ENCODE measurements at places on chromosomes 16 and 17. TPM values are rescaled to one million over a fixed set of nuclear protein-coding genes. Genes with fewer than 3 reads are reported as not detected.
A peak's percentile ranks its signal among the peaks of the same experiment; 100 is the strongest.

- DNase-seq, result no peak
Observed at GRCh38 chr16:30876867-30877266, 17.0 kb downstream of the BCL7C start.

ITGB3 gene
- total RNA-seq, result 2.6 TPM

DNA sequence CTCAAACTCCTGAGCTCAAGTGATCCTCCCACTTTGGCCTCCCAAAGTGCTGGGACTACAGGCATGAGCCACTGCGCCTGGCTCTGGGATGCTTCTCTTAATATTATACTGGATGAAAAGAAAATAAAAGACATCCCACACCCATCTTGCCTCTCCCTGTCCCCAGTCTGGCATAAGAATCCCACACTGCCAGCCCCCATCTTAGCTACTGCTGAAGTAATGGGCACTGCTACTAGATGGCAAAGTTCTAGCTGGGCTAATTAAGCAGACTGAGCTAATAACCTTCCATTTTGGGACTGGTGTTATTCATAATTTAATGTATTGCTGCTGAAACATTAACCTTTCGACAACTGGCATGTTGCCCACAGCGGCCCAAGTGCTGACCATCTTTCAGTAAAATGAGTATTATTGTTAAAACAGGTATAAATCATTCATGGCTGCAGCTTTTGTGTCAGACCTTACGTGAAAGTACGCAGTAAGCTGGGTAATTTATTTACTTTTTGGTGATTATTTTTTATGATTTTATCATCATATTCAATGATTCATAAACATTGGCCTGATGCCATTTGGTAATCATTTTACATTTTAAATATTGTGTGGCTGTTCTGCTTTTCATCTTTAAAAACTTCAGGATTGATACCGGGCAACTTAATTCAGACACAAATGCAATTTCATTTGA, 47.4 kb upstream of the ZFHX3 start:
- no peak for DNase-seq

- peak; percentile 97 for DNase-seq
Observed at GRCh38 chr16:88700636-88701482, 5.3 kb downstream of the RNF166 start.

- DNase-seq, result no peak
Observed at GRCh38 chr17:27282054-27282551, 11.8 kb upstream of the WSB1 start.

DNA sequence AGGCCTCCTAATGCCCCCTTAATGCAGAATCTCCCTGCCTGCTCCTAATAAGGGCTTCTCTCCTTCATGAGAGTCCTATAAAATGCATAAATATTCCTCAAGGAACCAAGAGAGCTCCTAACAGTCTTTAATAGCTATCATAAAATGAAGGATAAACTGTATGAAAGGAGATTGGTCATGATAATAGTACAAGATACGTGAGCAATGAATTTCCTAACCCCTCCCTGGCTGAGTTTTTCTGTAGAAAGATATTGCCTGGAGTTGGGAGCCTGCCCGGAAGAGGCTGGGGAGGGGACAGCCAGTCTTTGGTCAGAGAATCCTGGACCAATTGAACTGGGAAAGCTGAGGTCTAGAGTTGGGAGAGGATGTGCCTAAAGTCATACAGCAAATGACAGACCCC, 321.9 kb upstream of the CDH5 start:
- DNase-seq, result no peak

DNA sequence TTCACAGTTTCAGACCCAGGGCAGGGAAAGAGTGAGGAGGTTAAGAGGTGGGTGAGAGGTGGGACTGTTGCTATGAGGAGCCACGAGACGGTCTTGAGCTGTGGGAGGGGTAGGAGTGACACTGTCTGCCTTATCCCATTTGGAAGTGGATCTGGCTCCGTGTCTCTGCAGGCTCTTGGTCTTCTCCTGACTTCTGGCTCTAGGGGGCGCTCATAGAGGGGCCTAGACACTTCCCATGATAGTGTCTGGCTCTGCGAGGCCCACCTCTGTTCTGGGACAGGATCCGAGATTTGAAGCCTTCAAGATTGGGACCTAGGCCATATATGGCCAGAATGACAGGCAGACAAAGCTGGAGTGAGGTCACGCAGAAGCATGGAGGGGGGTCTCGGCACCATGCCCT, 204.5 kb downstream of the GSG1L start:
- DNase-seq, result no peak

DNA sequence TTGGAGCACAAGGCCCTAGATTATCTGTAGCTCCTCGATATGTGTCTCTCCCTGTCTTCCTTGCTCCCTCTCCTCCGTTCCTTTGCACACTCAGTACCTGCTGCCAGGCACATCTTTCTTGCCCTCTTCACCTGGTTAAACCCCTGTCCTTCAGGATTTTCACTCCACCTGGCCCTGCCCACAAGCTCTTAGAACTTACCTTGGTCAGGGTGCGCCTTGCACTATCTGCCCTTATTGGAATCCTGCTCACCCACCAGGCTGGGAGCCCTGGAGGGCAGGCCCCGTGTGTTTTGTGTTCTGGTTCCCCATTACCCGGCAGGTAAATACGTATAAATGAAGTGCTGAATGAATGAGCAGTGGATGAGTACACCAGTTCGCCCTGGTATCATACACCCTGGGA, 54.6 kb downstream of the MARCHF10 start:
- DNase-seq, result no peak

DNA sequence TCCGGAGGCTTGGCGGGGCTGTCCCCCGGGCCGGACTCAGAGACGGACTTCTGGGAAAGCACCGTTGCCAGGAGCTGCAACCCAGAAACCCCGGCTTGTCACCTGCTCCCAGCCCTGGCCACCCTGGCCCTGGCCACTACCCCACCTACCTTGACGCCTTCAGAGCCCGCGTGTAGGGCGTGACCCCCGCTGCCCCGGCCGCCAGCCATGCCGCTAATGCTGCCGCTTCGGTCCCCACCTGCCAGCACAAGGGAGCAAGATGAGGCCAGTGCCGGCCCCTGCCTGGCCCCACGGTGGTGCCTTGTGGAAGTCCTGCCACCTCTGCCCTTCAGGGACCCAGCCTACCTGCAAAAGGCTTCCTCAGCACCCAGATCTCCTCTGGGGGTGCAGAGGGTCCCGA, 11.4 kb downstream of the CASKIN1 start:
- no peak for DNase-seq

DNA sequence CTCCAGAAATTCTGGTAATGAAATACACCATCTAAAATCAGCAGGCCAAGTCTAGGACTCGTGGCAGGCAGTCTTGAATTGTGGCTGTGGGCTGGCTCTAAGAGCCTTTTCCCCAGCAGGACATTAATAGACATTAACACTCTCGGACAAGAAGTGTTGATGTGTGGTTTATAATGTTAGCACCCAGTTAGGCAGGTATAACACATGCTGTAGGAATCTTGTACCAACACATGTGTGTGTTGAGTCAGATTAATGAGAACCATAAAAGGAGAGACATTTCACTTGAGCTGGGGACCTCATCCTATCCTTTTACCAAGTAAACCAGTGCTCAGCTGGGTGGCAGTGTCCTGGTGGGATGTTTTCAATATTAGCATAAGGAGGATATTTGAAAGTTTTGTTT, 264.5 kb downstream of the FTO start:
- DNase-seq, result peak; percentile 31

DNA sequence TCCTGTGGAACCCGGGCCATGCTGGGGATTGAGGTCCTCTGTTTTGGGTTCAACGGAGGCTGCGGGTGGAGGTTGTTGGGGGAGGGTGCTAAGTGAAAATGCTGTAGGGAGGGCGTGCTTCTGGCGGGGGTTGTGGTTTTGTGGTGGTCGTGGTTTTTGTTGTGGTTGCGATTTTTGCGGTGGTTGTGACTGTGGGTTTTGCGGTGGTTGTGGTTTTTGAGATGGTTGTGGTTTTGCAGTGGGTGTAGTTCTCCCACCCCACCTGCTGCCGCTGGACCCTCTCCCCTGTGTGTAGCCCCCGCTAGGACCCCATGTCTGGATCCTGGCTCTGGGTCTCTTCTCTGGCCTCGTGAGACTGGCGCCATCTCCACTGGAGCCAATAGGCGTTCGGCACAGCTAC, 4.9 kb upstream of the SSTR5 start:
- no peak for DNase-seq

GPATCH8 gene
- total RNA-seq, result 20.3 TPM

DNA sequence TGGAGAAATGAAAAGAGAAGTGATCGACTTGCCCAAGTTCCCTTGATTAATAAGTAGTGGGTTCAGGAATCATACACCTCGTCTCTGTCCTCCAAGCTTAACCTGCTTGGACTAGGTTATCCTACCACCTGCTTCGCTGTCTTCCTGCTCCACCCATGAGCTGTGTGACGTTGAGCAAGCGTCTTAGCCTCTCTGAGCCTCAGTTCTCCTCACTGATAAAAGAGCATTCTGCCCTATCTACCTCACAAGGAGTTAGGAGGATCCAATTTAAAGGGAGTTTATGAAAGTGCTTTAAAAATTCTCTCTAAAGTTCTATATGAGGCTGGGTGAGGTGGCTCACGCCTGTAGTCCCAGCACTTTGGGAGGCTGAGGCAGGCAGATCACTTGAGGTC, 9.5 kb upstream of the BHLHA9 start:
- no peak for DNase-seq

- no peak for DNase-seq
Observed at GRCh38 chr16:23293016-23293415, 9.1 kb upstream of the SCNN1B start.

- DNase-seq, result no peak
Observed at GRCh38 chr16:5065326-5065725, 430 bp downstream of the C16orf89 start.

- no peak for DNase-seq
Observed at GRCh38 chr17:32575852-32576251, 89.1 kb downstream of the CDK5R1 start.

GRCh38 chr16:46918905-46919792, 35.0 kb downstream of the GPT2 start:
- no peak for DNase-seq

BEAN1 gene
- 0.78 TPM for total RNA-seq

OTOP3 gene
- not detected for total RNA-seq

DNA sequence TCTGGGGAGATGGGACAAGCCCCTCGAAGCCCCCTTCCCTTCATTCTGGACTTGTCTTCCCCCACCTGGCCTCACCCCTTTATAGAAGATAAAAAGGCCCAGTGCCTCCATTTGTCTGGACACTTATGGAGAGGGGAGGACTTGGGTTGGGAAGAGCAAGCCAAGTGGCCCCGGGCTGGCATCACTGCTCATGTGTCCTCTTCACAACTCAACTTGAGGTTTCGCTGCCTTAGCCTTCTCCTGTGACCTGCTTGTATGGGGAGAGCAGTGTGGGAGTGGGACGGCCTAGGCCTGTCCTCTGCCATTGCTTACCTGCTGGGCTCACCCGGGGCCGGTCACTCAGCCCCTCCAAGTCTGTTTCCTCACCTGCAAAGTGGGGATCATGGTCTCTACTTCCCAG, 1.4 kb downstream of the PAQR4 start:
- DNase-seq, result no peak

TBL3 gene
- total RNA-seq, result 20.4 TPM

- DNase-seq, result no peak
Observed at GRCh38 chr17:43915559-43915958, 8.2 kb upstream of the MPP2 start.

MAP3K14 gene
- 20.8 TPM for total RNA-seq

CCDC200 gene
- not detected for total RNA-seq

DNA sequence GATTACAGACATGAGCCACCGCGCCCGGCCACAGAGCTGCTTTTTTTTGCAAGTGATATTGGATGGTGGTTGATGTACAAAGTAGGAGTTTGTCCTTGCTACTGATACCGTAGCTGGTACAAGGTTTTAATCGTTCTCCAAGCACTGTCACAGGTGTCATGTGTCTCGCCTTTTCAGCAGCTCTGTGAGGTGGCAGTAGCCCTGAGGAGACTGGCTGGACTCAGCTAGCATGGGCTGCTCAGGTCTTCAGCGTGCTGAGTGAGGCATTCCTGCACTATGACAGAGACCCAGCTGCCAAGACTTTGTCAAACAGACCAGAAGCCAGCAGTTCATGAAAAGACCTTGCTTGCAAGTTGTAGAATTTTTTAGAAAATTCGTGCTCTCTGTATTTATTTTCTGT, 7.2 kb downstream of the WWOX start:
- no peak for DNase-seq

P2RX5 gene
- 66.4 TPM for total RNA-seq

GRCh38 chr16:1030473-1030901, 42.1 kb upstream of the SSTR5 start:
- DNase-seq, result no peak

DNA sequence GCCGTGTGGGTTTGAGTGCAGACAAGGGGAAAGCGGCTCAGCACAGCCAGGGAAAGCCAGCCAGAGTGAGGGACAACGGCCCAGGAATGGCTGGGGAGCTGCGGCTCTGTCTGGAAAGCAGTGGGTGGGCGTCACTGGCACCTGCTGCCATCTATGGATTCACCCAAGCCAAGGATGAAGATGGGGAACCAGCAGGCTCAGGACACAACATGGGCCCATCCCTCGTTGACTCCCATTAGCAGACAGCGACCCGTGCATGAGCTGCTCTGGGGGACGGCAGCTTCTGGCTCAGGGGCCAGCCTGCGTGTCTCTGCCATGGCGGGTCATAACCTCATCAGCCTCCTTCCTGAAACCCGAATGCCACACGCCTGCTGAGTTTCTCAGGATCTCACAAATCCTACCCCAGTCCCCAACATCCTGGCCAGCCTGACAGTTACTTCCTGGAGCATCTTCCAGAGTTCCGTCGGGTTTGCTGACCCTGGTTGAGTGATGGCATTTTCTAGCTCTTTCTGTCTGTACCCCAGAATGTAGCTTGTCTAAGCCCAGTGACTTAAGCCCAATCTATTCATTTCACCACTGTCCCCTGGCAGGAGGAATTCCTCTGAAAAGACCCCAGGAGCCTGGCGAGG, 50.7 kb downstream of the SLC7A5 start:
- no peak for DNase-seq

GRCh38 chr17:67115401-67115800, 71.0 kb downstream of the CACNG1 start:
- no peak for DNase-seq

KCNG4 gene
- not detected for total RNA-seq

GRCh38 chr17:39236981-39237441, 11.3 kb upstream of the STAC2 start:
- DNase-seq, result no peak

DNA sequence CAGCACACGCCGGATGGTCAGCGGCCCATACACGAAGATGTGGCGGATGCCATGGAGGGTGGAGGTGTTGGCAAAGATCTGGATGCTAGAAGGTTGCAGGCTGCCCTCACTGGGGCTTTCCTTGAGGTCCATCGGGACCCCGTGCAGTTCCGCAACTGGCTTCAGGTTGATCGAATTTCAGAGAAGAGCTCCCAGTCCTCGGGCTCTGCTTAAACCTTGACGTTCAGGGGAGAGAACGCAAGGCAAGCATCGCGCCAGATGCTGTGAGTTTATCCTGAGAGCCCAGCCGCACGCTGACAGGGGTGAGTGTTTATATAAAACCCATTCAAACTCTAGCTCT, 98.7 kb upstream of the CCL2 start:
- DNase-seq, result no peak

Data from heart left ventricle (tissue), 16 donors.